RWPE2 (cell line): ENCODE measurements at places on chromosomes 6 and 20.
A peak's percentile ranks its signal among the peaks of the same experiment; 100 is the strongest.

- no peak for DNase-seq
Observed at GRCh38 chr20:33388268-33388667, 13.1 kb downstream of the CDK5RAP1 start.

DNA sequence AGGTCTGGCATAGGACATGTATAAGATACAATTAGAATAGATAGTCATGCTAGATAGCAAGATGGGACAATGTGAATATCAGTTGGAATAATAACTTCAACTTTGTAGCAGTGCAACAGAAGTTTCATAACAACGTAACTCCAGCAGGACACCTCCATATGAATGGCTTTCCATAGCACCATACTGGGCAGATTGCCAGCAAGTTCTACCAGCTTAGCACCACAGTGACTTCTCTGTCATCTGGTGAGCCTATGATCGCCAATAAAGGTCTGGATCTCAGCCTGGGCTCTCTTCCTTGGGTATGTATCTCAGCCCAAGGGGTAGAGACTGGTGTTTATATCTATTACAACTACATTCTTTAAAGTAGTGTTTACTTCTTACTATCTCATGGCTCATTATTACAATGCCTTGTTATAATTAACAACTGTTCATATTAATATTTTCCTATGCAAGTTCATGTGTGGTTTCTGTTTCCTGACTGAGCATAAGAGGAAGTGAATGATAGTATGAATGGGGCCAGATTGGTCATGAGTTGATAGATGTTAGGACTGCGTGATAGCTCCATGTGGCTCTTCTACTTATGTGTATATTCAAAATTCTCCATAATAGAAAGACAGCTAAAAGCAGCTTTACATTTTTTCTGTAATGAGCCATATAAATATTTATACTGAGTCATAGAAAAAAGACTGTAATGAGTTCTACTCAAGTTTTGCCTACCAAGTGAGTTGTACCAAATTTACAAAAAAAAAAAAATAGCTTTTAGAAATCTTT lies 22.9 kb downstream of the HTR1B start:
- no peak for DNase-seq

DNA sequence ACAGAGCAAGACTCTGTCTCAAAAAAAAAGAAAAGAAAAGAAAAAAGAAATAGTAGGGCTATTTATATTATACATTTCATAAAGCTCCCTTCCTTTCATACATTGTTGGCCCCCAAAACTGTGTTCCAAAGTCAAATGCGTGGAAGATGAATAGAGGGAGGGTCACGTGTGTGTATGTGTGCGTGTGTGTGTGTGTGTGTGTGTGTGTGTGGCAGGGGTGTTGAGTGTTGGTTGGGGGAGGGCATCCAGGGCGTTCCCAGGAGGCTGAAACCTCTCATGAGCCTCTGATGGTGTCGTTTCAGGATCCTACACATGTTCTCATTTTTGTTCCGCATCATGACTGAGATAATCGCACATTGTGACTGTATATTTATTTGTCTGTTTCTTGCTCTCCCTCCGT lies 7.8 kb upstream of the BPIFB1 start:
- DNase-seq = no peak

- peak; percentile 91 for DNase-seq
Observed at GRCh38 chr6:87731818-87732661, 30.0 kb upstream of the AKIRIN2 start.

GRCh38 chr6:143402721-143403336 lies 47.7 kb downstream of the ADAT2 start:
- DNase-seq = no peak

DNA sequence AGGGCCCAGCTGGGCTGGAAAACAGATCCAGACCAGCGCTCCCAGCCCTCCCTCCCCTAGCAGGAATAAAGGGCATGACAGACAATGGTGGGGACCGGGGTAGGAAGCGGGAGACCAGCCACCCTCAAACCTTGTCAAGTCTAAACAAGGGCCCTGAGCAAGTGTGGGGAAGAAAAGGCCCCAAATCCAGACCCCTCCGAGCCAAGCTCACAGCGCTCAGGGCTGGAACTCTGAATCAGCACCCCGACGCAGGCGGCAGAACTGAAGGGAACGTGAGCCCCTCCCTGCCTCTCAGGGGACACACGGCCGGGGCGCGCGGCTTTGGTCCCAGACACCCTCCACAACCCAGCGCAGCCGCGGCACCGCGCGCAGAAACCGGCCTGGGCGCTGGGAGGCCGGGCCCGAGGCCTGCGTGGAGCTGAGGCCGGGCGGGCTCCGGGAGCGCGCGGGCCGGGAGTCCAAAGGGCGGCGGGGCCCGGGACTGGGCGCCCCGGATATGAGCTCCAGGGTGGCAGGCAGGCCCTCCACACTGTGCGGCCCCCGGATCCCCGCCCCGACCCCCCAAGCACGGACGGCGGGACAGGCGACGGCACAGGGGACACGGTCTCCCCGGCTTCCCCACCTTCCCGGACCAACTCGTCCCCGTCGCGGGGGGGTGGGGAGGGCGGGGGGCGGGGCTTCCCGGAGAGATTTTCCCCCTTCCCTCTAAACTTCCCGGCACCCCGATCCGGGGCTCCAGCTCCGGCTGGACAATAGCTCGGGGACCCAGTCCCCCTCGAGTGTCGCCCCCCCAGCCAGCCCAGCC lies 641 bp downstream of the TEAD3 start:
- peak; percentile 59 for DNase-seq

DNA sequence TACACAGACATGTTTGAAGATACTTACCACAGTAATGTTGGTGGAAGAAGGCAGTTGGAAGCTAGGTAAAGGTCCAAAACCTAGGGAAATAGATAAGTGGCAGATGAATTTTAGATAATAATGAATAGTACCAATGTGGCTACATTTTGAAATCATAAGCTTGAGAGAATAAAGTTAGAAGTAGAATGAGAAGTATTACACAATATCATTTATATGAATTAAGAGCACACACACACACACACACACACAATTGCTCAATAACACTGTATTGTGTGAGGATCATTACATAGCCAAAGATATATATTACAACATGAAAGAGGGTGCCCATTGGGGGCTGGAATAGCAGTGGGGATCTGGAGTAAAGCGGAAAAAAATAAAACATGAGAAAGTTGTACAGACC lies 149.0 kb upstream of the EYA4 start:
- DNase-seq = no peak

GRCh38 chr6:20688710-20689500 lies 154.6 kb downstream of the CDKAL1 start:
- DNase-seq = no peak

GRCh38 chr6:25481267-25481666 lies 170.7 kb upstream of the SCGN start:
- no peak for DNase-seq

- DNase-seq = no peak
Observed at GRCh38 chr6:8041913-8042583, 22.1 kb downstream of the BLOC1S5 start.

DNA sequence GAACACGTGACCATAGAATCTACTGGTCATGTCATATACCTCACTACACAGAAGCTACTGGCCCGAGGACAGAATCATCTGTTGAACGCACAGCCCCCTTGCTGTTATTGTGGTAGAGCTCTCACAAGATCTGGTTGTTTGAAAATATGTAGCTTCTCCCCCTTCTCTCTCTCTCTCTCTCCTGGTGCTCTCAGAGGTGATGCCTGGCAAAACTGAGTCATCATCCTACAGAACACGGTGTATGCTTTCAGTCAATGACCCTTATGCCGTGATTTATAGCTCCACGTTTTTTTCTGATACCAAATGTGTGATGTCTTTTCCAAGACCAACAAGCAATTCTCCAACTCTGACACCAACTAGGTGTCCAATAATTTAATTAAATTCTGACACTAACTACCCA lies 13.0 kb upstream of the RBM24 start:
- DNase-seq = no peak
